Left ventricle myocardium superior (tissue), 1 donor: ENCODE measurements at places on chromosomes 7 and 10. TPM values are rescaled to one million over a fixed set of nuclear protein-coding genes. Genes with fewer than 3 reads are reported as not detected.

DNA sequence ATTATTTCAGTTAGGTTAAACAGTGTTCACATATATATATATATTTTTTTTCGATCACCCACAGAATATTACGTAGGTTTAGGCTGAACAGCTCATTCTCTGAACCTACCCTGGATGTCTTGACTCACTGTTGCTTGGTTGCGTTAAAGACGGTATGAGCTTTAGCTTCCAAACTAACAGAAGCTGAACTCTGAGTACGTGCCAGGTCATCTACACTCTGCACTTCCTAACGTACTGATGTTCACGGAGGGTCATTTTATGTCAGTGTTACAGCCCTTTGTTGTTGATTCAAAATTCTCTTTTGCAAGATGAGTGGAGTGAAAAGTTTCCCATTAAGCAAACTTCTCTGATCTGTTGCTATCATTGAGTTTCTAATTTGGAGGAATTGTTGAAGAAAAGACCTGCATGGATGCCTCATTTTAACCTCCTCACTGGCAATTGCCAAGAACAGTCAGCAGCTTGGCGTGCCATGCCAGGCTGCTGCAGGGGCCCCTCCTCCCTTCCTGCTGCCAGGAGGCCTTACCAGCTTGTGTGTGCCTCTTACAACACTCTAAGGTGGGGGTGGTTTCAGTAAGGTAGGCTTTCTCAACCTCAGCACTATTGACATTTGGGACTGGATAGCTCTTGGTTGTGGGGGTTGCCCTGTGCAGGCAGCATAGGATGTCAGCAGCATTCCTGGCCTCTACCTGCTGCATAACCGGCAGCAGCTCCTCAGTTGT, 44.3 kb downstream of the INSYN2A start:
- DNase-seq, result peak; percentile 41

PHYH gene
- 177 TPM for total RNA-seq

DNA sequence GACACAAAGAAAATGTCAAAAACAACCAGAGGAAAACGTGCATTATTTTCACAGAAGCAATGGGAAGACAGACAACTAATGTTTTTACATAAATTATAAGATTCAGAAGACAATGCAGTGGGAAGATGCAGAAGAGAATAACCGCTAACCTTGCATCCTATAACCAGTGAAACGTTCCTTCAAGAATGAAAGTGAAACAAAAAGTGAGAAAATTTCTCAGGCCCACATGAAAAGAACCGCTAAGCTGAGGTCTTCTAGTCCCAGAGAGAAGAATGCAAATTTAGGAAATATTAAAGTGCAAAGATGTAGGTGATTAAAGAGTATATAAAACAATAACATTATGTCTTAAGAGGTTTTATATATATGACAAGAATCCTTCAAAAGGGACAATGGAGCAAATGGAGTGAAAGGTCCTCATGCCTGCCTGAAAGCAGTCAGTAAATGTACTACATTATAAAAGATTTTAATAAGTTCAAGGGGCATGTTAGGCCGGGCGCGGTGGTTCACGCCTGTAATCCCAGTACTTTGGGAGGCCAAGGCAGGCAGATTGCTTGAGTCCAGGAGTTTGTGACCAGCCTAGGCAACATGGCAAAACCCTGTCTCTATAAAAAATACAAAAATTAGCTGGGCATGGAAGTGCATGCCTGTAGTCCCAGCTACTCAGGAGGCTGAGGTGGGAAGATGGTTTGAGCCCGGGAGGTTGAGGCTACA, 43.1 kb upstream of the DDC start:
- DNase-seq, result no peak

DNA sequence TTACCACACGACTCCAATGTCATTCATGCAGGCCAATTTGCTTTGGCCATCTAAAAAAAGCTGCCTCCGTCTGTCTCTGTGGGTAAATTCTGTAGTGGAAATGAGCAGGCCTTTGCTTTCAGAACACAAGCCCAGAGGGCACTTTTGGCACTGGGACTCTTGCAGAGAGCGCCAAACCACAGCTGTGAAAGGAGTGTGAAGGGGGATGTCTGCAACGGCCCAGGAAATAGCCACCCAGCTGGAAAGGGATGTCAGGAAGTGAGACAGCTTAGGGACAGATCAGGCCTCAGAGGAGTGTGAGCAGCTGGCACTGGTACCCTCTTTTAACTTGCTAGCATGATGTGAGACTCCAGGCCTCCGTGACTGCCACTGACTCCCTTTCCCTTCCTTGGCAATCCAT, 152.4 kb downstream of the DKK1 start:
- DNase-seq, result no peak

ITIH2 gene
- total RNA-seq, result not detected

DNA sequence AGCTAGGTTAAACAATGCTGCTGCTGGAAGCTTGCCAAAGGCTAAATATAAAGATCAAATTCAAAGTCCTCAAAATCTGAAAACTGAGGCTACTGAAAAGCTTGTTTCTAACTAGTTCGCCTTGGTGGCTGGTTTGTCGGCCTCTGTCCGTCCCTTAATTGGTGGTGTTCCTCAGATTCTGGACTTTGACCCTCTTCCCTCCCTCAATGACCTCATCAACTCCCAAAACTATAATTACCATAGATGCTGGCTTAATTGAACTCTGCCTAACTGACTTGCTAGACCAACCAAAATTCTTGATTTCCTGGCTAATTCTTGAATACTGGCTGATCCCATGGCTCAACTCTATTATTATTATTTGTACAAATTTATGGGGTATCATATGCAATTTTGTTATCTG, 15.6 kb downstream of the ARHGAP21 start:
- no peak for DNase-seq

DNA sequence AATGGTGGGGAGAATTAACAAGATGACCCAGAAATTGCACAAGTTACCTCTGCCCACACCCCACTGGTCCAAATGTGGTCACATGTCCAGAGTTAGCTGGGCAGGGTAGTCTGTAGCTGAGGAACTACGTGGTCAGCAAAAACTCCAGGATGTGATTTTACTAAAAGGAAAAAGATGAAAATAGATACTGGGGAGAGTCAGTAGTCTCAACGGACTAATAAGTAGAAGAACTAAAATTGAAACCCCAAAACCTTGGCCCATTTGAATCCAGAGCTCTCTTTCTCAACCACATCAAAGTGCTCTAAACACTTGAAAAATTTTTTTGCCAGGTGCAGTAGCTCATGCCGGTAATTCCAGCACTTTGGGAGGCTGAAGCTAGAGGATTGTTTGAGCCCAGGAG, 146.3 kb downstream of the SKIDA1 start:
- no peak for DNase-seq

SEMA3D gene
- total RNA-seq, result 0.94 TPM

ADAM12 gene
- 0.35 TPM for total RNA-seq

OR2A42 gene
- not detected for total RNA-seq

VDAC2 gene
- 493 TPM for total RNA-seq

DNA sequence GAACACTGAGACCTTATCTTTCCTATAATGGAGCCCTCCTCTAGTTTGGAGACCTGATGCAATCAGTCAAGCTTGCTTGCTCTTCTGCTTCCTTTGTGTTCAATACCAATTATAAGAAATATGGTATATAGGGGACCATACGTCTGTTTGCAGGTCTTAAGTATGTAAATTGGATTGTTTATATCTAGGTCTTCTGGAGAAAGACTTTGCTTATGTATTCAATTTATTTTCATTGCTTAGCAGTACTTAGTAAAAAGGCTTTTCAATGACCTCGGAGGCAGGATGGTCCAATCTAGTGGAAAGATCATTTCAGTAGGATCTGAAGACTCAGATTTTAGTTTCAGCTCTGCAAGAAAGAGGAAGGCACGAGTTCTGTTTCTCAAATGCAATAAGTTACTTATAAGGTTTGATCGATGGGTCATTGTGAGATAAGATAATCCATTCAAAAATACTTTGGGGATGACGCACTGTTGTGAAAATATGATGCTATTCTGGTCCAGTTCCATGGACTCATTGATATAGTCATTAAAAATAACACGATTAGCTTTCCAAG, 571.6 kb downstream of the SH2D4B start:
- no peak for DNase-seq

DNA sequence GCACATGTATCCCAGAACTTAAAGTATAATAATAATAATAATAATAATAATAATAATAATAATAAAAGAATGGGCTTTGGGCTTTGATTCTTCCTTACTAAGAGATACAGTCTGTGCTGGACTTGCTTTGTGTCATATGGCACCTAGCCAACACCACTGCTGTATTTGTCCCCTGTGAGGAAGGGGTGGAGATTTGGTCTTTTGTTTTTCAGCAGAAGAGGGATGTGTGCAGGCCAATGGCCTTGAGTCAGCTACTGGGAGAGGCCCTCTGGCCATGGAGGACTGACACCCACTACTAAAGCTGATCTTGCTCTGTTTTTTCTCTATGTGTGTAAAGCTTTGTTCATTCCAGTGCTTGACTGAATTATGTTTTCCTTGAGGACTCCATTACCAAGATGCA, 573.0 kb upstream of the PCDH15 start:
- DNase-seq, result no peak

RAPGEF5 gene
- 11.4 TPM for total RNA-seq

GRCh38 chr10:97019213-97019844, 166.4 kb downstream of the SLIT1 start:
- no peak for DNase-seq

DNA sequence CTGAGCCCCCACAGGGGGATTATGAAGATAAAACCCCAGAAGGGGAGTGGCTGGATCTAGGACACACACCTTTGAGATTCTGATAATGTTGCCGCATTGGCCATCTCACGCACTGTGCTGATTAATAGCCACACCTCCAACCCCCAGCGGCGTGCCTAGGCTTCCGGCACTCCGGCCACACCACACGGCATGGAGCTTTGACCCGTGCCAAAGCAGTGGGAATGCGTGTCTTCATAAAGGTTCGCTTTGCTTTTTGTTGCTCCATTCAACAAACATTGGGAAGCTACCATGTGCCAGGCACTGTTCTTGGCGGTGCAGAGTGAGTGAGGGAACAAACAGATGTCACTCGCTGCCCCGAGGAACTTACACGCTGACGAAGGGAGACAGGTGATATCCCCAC, 117.6 kb downstream of the TCERG1L start:
- DNase-seq, result no peak

DNA sequence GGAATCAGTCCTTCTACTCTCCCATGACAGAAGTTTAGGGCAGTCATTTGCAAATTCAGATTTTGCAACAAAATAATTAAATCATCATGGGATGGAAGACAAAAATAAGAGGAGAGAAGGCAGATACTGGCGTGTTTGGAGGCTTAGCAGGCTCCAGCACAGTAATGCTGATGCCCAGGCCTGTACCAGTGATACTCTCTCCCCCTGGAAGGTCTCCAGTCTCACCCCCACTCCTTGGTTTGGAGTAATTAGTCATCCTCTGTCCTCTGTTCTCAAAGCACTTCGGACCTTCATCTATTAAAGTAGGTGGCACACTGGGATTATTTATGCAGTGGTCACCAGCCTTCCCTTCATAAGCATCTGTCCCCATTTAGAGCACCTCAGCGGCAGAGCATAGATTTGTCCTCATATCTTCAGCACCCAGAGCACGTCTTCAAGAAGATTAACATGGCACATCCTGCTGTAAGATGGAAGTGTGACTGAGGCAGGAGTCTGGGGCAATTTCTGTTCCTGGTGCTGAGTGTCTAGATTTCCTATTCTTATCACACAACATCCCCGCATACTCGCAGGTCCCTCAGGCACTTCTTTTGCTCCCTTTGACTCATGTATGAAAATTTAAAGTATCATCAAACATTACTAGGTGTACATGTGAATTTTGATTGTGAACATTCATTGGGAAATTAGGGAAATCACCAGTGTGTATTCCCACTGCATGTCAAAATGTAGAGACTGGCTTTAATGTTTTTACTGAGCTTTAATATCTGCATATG, 31.3 kb upstream of the TRIL start:
- no peak for DNase-seq
